Stimulated activated CD8-positive, alpha-beta memory T cell treated with anti-CD3 and anti-CD28 coated beads, Interleukin-7, amount 100 ng/mL, for 4 hours (primary cell): ENCODE measurements at places on chromosomes 13 and 19.

DNA sequence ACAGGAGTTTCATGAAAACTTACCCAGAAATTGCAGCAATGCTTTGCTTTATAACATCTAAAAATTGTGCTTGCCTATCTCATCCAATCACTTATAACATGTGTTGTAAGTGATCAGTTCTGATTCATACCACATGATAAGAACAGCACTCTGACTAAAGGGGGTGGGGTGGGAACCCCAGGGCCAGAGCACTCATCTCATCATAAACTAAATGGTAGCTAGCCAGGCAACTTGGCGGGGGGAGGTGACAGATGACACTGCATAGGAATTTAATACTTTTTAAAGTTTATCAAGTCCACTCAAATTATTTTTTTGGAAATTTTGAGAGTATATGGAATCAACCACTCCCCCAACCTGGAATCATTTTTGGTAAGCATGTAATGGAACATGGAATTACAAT, 42.1 kb downstream of the FOXO1 start:
- peak; percentile 15 for DNase-seq

- DNase-seq: no peak
Measured at GRCh38 chr13:112785483-112785856, 95.6 kb downstream of the ATP11A start.

- DNase-seq: no peak
Measured at GRCh38 chr19:54673222-54673621, 10.4 kb downstream of the LILRB4 start.

DNA sequence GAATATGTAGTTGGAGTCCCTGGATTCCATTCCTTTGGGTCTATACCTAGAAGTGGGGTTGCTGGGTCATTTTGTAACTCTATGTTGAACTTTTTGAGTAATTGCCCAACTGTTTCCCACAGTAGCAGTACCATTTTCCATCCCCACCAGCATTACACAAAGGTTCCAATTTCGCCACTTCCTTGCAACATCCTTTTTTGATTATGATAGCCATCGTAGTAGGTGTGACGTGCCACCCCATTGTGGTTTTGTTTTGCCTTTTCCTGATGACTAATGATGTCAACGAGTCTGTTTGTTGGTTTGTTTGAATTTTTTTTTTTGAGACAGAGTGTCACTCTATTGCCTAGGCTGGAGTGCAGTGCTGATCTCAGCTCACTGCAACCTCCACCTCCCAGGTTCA, 3.3 kb upstream of the PEX11G start:
- DNase-seq: no peak

DNA sequence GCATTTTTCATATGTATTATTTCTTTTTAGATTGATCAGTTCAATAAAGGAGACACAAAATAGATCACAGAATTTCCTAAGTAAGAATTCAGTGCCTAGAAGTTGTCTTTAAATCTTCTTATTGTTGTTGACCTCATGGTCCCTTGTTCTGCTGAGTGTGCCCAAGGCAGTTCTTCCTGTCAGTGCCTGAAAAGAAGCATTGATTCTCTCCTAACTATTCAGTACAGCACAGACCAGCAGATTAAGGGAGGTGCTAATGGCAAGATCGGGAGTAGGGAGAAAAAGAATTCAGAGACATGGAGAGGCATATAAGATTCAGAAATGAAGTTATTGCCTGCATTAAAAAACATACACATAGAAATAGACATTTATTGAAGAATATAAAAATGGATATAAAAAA, 180.5 kb upstream of the PCDH9 start:
- DNase-seq: no peak

- DNase-seq: no peak
Measured at GRCh38 chr13:81771951-81772350, 1431.0 kb upstream of the SPRY2 start.

- DNase-seq: no peak
Measured at GRCh38 chr13:104967836-104968630, 1567.4 kb downstream of the EFNB2 start.

DNA sequence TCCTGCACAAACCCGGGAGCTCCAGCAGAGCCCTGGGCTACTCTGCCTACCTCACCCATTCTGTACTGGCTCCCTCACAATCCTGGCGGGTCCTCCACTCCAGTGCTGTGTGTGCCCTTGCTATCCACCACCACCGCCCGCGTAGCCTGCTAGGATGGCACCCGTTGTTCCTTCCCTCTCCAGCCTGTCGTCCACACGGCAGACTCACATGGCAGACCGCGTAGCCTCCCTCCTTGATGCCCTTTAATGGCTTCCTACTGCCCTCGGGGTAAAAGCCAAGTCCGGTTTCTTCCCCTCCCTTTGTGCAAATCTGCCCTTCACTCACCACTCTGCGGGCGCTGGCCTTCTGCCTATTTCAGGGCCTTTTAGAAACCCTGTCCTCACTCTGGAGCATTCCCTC, 106.6 kb downstream of the RAB20 start:
- no peak for DNase-seq

- DNase-seq: no peak
Measured at GRCh38 chr19:50555450-50556281, 12.6 kb downstream of the LRRC4B start.

DNA sequence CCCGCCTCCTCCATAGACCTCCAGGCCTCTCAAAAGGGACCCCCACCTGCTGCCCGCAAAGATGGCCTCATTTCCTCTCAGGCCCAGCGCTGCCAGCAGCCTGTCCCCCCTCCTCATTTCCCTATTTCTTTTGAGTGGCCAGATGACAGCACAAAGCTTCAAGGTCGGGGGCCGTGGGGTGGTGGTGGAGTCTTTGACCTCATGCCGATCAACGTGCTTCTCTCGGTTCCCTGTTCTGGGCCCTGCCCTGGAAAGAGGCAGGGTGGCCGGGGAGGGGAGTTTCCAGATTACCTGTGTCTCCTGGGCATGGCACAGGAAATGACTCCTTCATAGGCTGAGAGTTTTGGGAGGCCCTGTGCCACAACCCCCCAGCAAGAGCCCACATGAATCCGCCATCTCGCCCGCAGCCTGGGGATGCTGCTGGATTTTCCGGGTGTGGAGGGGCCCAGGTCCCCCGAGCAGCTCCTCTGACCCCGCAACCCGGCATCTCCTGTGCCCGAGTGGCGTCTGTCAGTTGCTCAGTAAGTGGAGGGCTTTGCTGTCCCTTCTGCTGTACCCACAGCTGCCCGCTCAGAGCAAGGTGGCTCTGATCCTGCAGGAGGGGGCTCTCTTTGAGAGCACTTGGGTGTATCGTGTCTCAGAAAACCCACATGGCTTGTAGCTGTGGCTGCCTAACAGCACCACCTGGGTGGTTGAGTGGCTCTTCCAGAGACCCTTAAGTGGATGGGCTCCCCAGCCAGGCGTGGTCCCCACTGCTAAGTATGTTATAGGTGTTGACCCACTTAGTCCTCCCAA, 139.4 kb downstream of the SIPA1L3 start:
- no peak for DNase-seq

DNA sequence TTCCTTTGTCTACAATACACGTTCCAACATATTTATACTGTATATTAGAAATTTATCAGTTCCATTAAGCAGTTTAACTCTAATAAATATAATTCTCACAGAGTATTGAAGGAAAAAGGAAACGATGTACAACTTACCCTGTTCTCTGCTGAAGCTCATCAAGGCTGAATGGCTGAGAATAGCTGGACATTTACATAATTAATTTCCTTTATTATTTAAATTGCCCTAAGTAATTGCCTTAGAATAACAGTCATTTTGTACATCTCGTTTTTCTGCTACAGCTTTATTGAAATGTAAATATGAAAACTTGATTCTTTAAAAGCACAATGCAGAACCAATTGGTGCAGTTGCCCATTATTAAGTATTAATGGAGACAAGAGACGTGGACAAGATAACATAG, 648.3 kb upstream of the ATXN8OS start:
- DNase-seq: no peak

DNA sequence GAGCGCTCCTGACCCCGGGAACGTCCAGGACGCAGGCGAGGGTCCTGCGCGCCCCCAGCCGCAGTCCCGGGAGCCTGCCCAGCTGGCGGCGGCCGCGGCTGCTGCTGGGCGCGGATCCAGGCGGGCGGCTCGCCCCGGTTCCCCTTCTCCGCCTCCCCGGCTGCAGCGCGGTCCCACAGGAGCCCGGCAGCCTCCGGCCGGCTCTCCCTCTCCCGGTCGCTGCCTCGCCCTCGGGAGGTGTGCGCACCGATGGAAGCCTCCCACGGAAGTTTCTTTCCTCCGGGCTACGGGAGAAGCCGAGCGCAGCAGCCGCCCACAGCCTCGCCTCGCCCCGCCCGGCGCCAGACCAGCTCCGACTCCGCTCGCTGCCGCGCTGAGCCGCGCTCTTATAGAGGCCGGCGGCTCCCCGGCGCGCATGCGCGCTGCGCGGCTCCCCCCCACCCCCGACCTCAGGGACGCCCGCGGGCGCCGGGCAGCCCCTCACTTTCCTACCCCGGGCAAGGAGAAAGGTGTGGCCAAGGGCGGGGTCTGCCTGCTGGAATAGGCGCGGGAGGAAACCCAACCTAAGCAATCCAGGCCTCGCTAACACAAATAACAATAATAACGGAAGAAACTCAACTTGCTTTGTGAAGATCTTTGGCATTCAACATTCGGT, at the start of gene SHISA2:
Gene SHISA2, minus strand, starts transcription at position 360 of the 655 bp plus-strand sequence. CDS start 1,041 bp downstream, outside the sequence.
- no peak for DNase-seq

DNA sequence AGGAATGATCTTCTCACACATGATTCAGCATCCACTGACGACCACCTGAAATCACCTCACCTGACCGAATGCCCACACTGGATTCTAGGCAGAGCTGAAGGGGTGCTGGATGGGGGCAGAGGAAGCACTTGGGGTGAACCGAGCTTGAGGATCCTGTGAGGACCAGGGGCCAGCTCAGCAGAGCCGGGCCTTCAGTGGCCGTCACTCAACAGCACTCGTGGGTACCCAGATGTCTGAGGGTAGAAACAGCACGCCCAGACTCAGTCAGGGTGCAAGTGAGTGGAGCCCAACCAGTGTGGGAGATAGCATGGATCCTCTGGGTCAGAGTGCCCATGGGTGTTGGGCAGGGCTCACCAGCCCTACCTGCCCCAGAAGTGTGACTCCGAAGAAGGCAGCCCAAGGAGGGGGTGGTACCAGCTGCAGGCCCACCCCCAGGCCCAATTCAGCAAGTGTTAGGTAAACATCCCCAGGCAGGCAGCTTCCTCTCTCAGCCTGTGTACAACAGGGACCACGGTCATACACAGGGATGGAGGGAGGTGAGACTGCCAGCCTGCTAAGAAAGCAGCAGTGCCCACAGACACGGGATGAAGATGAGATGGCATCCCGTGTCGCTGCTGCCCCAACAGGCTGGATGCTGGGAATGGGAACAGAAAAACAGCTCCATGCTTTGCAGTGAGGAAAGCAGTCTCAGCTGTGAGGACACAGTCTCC, 16.6 kb downstream of the GJA3 start:
- DNase-seq: no peak

GRCh38 chr13:43058318-43058674, 34.9 kb downstream of the DNAJC15 start:
- no peak for DNase-seq

DNA sequence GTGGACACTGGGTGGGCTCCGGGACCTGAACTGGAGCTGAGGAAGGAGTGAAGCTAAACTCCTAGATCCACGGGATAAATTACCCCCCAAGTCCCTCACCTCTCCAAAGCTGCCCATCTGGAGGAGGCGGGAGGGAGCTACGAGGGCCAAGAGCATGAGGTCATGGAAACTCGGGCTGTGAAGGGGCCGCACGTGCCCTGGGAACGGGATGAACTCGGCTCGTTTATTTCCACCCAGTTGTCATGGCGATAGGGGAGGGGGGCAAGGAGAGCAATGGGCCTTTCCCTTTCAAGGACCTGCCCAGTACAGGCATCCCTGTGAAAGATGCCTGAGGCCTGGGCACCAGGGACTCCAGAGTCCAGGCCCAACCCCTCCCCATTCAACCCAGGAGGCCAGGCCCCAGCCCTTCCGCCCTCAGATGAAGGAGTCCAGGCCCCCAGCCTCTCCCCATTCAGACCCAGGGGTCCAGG, 3.8 kb downstream of the PPP1R12C start:
- DNase-seq: no peak

- DNase-seq: no peak
Measured at GRCh38 chr19:16416991-16417390, 54.8 kb downstream of the EPS15L1 start.

- no peak for DNase-seq
Measured at GRCh38 chr13:30178976-30179375, 128.4 kb downstream of the KATNAL1 start.

- DNase-seq: no peak
Measured at GRCh38 chr19:49890349-49891311, 6.1 kb downstream of the IL4I1 start.

- no peak for DNase-seq
Measured at GRCh38 chr19:13463296-13463695, 43.0 kb downstream of the CACNA1A start.

DNA sequence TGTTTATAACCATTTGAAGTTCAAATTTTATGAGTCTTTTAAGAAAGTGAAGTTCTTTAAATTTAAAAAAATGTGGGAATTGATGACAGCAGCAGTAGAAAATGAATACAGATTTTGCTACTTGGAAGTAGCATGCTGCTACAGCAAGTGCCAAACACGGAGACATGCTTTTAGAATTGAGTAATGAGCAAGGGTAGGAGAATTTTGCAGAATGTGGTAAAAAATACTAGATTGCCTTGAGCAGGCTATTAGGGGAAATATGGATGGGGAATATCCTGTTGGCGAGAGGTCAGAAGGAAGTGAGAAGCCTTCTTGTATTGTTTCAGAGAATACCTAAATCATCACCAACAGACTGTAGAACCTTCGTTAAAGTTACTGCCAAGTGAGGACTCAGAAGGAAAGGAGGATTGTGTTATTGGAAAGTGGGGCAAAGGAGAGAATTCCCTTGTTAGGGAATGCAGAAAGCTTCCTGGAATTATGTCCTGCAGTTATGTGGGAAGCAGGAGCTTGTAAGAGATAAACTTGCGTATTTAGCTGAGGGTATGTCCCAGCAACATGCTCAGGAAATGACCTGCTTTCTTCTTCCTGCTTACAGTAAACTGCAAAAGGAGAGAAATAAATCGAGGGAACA, 32.4 kb upstream of the OXGR1 start:
- DNase-seq: no peak

- DNase-seq: no peak
Measured at GRCh38 chr19:46373491-46374359, 26.8 kb downstream of the PPP5C start.

DNA sequence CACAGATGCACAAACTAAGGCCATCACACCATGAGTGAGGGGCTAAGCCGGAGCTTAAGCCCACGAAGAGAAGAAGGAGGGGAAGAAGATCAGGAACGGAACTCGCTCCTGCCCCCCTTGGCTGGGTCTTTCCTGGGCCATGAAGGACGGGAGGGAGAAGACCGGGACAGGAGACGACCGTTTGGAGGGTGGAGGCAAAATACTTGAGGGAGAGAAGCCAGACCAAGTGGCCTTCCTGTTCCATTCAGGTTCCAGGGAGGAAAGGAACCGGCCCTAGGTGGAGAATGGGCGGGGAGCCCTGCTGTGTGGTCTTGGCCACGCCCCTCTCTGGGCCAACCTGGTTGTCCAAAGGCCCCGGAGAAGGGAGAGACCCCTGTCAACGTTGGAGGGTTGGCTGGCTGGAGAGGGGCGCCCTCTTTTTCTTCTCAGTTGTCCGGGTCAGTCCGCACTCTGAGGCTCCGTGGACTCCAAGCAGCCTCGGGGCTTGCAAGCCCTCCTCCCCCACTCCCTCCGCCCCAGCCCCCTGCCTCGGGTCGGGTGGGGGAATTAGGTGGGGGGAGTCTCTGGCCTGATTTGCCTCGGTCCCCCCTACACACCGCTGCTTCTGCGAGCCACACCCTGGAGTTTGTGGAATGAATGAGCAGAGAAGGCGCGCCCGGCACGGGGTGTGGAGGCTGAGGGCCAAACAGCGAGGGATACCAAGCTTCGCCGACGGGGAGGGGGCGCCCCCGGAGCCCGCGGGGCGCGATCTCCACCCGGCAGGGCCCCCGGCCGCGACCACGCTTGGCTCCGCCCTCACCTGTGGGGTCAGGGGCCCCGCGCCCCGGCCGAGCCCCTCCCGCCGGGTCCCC, 757 bp downstream of the FBN3 start:
- no peak for DNase-seq
